ENCODE measurements at places on chromosomes 7 and 10. TPM values are rescaled to one million over a fixed set of nuclear protein-coding genes. Genes with fewer than 3 reads are reported as not detected.

Gene SLC26A3
- not detected for total RNA-seq

Gene ASB10
- not detected for total RNA-seq

Gene PNLIPRP1
- total RNA-seq, result not detected

Gene NME8
- not detected for total RNA-seq

Data from bronchial smooth muscle cell (primary cell).